SHP77 treated with DMSO at 0.1 percent for 48 hours (cell line): ENCODE measurements at places on chromosomes 6 and 20.
A peak's percentile ranks its signal among the peaks of the same experiment; 100 is the strongest.

- no peak for DNase-seq
These were observed 799 bp downstream of the TAAR2 start for GRCh38 chr6:132623106-132623845.

GRCh38 chr20:58340853-58341252, 31.3 kb downstream of the RAB22A start:
- no peak for DNase-seq

- no peak for DNase-seq
These were observed 41.8 kb downstream of the RBM38 start for GRCh38 chr20:57432862-57433491.

DNA sequence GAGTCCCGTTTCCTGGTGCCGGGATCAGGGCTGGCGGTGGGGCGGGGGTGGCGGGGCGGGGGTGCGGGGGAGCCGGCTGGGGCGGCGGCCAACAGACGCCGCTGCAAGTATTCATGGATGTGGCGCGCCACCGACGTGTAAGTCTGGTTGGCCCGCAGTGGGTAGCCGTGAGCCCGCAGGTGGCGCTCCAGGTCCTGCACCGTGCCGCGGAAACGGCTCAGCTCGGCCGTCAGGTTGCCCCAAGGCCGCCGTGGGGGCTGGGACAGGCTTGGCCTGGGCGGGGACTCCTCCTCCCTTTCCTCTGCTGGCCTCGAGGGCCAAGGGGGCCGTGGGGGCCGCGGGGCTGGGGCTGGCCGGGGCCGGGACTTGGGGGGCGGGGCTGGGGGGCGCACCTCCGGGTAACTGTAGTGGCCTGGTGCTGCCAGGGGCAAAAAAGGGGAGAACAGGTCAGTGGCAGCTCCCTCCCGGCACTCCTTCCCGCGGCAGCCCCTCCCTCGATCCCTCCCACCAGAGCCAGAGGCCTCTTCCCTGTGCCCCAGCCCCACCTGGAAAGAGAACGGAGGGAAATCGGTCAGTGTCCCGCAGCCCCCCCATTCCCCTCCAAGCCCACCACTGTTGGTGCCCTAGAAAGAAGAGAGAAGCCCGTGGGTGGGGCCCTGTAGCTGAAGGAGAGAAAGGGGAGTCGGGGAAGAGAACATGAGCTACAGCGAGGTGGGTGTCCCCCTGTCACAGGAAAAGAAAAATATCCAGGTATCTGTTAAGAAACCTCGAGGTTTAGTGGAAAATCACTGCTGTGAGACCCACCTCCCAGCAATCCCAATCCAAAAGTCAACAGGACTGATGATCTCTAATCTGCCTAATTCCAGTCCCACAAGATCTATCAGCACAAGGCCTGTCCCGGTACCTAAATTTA, 21.3 kb downstream of the TNXB start:
- DNase-seq = peak; percentile 17

GRCh38 chr6:135438907-135439535, 58.5 kb downstream of the AHI1 start:
- DNase-seq = no peak

- DNase-seq = no peak
These were observed 756 bp downstream of the MTG2 start for GRCh38 chr20:62183426-62184142.

GRCh38 chr6:593139-593906, 63.6 kb downstream of the HUS1B start:
- DNase-seq = peak; percentile 21

GRCh38 chr6:151325075-151326050, 66.0 kb downstream of the ZBTB2 start:
- no peak for DNase-seq

GRCh38 chr6:33211666-33212422, 3.5 kb downstream of the RING1 start:
- no peak for DNase-seq

DNA sequence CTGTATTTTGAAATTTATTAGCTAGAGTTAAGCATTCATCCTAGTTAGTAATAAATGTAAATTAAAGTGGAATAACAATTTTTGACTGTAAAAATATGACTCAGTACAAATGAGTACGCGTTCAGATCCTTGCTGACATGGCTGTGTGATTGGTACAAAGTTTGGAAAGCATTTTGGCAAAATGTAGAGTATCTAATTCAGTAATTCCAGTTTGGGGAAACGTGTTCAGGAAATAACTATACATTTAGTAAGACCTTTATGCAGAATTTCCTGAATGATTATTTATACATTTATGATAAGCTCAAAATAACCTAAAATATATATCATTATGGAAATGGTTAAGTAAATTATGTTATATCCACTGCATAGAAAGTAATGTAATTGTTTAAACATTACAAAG, 8.0 kb downstream of the VTA1 start:
- DNase-seq = no peak

DNA sequence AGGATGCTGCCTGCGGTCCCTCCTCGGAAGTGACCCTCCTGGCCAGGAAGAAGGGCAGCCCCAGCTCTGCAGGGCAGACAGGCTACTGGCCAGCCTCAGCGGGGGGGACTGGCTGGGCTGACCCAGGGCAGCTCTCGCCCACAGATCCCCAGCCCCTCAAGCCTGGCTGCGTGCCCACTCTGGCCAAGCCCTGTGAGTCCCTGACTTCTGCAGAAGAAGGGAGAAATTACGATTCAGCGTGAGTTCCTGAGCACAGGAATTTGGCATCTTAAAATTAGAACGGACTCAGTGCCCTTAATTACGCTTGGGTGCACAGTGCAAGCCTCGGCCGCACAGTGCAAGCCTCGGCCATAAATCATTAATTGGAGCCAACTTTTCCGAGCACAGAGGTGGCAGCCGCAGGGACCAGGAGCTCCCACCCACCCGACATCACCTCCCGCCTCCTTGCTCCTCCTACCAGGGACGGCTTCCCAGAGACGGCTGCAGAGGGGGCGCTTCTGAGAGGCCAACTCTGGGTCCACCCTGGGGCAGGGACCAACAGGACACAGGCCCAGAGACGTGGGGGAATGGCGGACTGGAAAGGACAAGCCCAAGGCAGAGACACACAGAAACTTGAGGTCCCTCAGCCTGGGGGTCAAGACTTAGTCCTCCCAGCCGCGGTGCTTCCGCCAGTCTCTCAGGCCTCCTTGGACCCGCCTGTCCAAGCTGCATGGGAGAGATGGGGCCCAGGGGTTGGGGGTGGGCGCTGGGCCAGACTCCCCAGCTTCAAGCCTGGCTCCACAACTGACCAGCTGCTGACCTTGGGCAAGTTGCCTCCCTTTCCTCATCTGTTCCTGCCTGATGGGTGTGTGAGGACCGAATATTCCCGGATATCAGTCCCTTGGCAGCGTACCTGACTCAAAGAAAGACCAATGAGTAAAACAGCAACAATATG, 165.4 kb downstream of the TAF4 start:
- DNase-seq = no peak

GRCh38 chr6:106087548-106088325, 1.6 kb downstream of the PRDM1 start:
- no peak for DNase-seq

GRCh38 chr20:16387666-16388065, 185.6 kb downstream of the KIF16B start:
- DNase-seq = no peak

GRCh38 chr6:17169291-17169690, 67.4 kb downstream of the STMND1 start:
- DNase-seq = no peak

DNA sequence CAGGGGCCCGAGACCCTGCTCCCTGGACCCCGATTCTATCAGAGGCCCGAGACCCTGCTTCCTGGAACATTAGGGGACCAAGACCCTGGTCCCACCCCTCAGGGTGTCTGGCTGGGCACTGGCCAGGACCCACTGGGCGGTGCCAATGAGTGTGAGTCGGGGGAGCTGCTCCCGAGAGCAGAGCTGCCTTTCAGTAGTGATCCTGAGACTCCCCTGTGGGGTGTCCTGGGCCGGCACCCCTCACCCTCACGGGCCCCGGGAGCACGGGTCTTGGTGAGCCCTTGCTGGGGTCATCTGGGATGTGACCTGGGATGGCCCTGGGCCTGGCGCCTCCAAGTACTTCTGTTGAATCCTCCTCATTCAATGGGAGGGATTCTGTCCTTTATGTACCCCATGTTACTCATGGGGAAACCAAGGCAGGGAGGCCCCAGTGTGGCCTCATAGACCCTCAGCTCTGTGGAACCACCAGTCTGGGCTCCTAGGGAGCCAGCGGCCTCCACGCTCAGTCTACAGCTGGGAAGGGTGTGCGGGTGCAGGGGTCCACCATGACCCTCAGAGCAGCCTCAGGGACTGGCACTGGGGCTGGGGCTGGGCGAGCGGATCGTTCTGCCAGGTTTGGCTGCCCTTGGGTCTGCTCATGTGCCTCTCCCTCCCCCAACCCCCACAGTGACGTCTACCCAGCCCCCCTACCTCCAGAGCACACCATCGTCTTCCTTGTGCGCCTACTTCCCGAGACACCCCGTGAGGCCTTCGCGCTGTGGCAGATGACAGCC, 25.6 kb downstream of the COL20A1 start:
- DNase-seq = no peak

GRCh38 chr6:52317841-52318581, 33.5 kb upstream of the MCM3 start:
- DNase-seq = no peak

DNA sequence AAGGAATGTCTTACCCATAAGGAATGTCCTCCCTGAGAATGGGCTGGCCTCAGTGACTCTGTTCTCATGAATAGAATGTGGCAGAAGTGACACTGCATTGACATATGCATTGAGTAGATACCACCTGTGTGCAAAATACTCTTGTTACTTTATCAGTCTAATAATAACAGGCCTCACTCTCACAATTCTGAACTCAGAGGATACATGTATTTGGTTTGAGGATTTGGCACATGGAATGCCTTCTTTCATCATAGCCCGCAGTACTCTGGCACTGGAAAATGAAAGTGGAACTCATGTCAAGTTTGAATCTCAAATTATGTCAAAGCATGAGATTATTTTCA, 52.9 kb upstream of the PLCB4 start:
- no peak for DNase-seq

- DNase-seq = no peak
These were observed 218.8 kb upstream of the MMS22L start for GRCh38 chr6:97501853-97502252.

GRCh38 chr6:121210943-121211342, 123.3 kb downstream of the TBC1D32 start:
- no peak for DNase-seq

GRCh38 chr6:48628316-48628715, 517.3 kb upstream of the PTCHD4 start:
- DNase-seq = no peak

- peak; percentile 51 for DNase-seq
These were observed 785 bp upstream of the ULBP3 start for GRCh38 chr6:150069706-150070105.

DNA sequence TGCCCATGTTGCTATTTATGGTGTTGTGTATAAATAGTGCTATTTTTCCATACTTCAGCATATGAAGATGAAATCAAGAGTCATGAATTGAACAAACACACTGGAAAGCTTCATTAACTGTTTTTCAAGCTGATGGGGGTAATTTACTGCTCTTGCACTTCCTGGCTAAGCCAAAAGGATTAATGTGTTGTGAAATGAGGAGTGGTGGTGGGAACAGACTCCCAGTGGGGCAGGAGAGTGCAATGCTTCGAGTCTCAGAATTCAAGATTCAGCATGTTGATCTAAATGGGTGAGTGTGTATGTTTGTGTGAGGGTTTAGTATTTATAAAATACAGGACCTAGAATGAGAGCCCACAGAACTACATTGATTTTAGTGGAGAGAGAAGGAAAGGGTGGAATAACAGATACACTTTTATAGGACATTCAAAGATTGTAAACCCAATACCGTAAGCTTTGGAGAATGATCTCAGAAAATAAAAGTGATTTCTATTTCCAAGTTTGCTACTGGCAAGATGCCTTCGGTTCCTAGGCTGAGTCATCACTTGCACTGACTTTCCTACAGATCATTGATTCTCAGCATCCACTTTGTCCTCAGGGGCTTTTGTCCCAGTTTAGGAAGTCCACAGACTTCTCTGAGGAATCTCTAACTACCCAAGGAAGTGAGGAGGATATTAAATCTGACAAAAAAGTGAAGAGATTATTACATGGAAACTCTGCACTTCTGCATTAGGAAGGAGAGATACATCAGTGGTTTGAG, 303.6 kb downstream of the TRDN start:
- no peak for DNase-seq

GRCh38 chr6:107943626-107944439, 14.2 kb downstream of the SEC63 start:
- DNase-seq = no peak

- no peak for DNase-seq
These were observed 93.5 kb downstream of the ADGRG6 start for GRCh38 chr6:142395266-142395665.

DNA sequence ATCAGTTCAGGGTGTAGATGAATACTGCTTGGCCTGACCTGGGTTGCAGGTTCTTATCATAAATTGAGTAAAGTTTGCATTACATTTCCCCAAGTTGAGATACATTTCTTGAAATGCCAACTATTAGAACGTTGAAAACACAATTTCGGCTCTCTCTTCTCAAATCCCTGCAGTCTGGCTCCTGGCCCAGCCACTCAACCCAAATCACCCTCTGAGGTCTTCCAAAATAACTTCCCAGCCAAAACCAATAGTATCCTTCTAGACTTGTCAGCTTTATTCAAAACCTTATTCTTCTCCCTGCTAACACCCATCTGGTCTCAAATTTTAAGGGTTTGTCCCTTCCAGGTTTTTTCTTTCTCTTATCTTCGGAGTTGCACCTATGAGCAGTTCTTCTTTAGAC, 263.6 kb downstream of the EYA4 start:
- no peak for DNase-seq

GRCh38 chr6:116255246-116255800, 1.4 kb upstream of the TSPYL4 start:
- DNase-seq = no peak

DNA sequence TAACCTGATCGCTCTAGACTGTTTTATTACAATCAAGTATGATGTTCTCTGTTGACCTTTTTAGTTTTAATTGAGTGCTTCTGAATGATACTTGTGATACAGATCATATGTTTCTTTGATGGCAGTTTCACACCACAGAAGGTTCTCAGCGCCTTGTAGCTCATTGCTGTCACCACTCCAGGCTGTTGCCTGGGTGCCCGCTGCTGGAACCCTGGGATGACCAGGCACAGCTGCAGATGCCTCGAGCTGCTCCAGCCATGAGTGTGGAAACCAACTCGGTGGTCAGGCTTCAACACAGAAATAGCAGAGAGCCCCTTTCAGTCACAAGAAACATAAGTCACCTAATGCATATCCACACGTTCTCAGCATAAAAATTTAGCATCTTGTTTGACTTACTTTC, 112.7 kb downstream of the RPP40 start:
- no peak for DNase-seq

- DNase-seq = no peak
These were observed 196.8 kb upstream of the HDDC2 start for GRCh38 chr6:125498606-125499005.

DNA sequence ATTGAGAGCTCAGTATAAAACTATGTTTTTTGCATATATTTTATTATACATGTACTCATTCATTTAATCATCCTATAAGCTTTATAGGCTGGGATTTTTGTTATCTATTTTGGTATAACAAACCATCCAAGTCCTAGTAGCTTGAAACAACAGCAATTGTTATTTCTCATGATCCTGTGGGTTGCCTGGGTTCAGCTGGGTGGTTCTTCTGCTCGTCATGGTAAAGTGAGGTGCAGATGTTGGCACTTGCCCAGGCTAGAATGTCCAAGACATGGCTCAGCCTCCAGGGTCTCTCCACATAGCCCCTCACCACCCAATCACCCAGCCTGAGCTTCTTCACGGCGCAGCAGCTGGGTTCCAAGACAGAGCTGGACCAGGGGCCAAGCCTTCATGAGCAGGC, 20.8 kb upstream of the TM9SF4 start:
- no peak for DNase-seq

- DNase-seq = no peak
These were observed 7.1 kb downstream of the TMEM74B start for GRCh38 chr20:1177680-1178079.
